Myometrial cell (primary cell): ENCODE measurements at places on chromosomes 16 and 17. TPM values are rescaled to one million over a fixed set of nuclear protein-coding genes. Genes with fewer than 3 reads are reported as not detected.

The SHISA9 gene
- total RNA-seq: not detected in 2 replicates

The HNF1B gene
- total RNA-seq: not detected in 2 replicates

The CYBA gene
- total RNA-seq: 321 and 495 TPM in 2 replicates

The NT5M gene
- 2.8 and 3.5 TPM in 2 replicates for total RNA-seq

The SLC35G6 gene
- total RNA-seq: not detected in 2 replicates

The CIBAR2 gene
- not detected in 2 replicates for total RNA-seq

The NACA2 gene
- not detected in 2 replicates for total RNA-seq

The SGSH gene
- total RNA-seq: 12.4 and 17.0 TPM in 2 replicates

The ALDH3A1 gene
- not detected in 2 replicates for total RNA-seq

The HSD17B2 gene
- not detected in 2 replicates for total RNA-seq

The KRTAP1-1 gene
- total RNA-seq: 0.35 TPM in 1 of 2 replicates, not detected in the other

The TBX2 gene
- total RNA-seq: 22.3 and 29.1 TPM in 2 replicates

The PRRT2 gene
- not detected in 2 replicates for total RNA-seq

The CRISPLD2 gene
- total RNA-seq: 65.7 and 68.6 TPM in 2 replicates

The NTHL1 gene
- total RNA-seq: 27.6 and 51.3 TPM in 2 replicates

The BRICD5 gene
- under 0.01 and 2.3 TPM in 2 replicates for total RNA-seq

The YBX2 gene
- total RNA-seq: not detected in 2 replicates

The C17orf78 gene
- total RNA-seq: not detected in 2 replicates

The TUFM gene
- 204 and 207 TPM in 2 replicates for total RNA-seq

The ITPRIPL2 gene
- total RNA-seq: 19.0 and 29.6 TPM in 2 replicates

The MPP3 gene
- 2.9 and 3.5 TPM in 2 replicates for total RNA-seq

The KCNH6 gene
- total RNA-seq: not detected in 2 replicates

The MRPL12 gene
- 80.1 and 94.3 TPM in 2 replicates for total RNA-seq

The ANKRD11 gene
- 42.7 and 45.7 TPM in 2 replicates for total RNA-seq

The DBF4B gene
- 7.8 and 9.5 TPM in 2 replicates for total RNA-seq

The AGRP gene
- total RNA-seq: not detected in 2 replicates

The ASGR1 gene
- total RNA-seq: 3.5 TPM in 1 of 2 replicates, not detected in the other

The PIPOX gene
- total RNA-seq: not detected in 2 replicates

The PIK3R5 gene
- not detected in 2 replicates for total RNA-seq

The TRIM16 gene
- 30.6 and 47.3 TPM in 2 replicates for total RNA-seq

The MYH8 gene
- not detected in 2 replicates for total RNA-seq

The FOXK2 gene
- total RNA-seq: 25.7 and 30.1 TPM in 2 replicates
